ENCODE measurements at places on chromosomes 5 and 9.

- no peak for DNase-seq
Measured at GRCh38 chr5:29758986-29759421, 1434.5 kb upstream of the CDH6 start.

DNA sequence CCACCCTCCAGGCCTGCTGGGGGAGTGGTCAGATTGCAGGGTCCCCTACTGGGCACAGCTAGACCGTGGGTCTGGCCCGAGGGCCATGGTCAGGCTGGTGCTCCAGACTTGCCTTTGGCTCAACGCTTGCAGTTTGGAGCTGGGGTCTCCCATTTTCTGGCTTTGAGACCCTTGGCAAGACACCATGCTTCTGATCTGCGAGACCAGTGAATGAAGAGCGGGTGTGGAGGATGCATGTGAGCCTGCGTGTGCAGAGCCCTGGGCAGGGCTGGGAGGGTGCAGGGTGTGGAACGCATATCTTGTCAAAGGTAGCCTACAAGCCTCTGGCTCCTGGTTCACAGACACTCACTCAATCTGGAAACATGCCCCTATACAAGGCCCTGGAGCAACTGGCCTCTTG lies 6.1 kb upstream of the MRNIP start:
- DNase-seq, result no peak

GRCh38 chr9:126702151-126703001 lies 88.6 kb downstream of the LMX1B start:
- no peak for DNase-seq

- peak; percentile 72 for DNase-seq
Measured at GRCh38 chr5:72237415-72237814, 82.6 kb downstream of the MRPS27 start.

DNA sequence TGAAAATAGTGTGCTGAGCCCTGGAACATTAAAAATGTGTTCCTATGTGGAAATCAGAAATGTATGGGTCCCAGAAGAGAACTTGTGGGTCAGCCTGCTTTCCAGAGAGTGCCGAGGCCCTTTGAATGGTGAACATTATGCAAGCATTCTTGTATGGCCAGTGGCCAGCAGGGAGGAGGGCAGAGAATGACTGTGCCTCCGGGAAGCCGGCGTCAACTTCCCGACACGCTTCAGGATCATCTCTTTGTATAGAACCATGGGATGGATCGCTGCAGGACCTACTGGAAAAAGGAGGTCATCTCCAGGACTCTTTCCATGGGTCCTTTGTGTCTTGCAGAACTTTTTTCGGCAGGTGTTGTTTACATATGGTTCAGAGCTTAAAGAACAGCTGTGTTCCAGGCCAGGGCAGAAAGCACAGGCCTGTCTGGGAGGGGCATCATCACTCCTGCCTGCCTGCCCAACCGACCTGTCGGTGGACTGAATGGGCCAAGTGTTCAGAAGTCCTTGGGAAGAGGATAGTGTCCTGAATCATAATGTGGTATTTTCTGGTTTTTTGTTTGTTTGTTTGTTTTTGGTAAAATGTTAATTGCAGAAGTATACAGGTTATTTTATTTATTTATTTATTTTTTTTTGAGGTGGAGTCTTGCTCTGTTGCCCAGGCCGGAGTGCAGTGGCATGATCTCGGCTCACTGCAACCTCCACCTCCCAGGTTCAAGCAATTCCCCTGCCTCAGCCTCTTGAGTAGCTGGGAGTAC lies 9.0 kb downstream of the PRRC2B start:
- peak; percentile 86 for DNase-seq

GRCh38 chr5:130136300-130136699 lies 232.0 kb downstream of the CHSY3 start:
- peak; percentile 23 for DNase-seq

DNA sequence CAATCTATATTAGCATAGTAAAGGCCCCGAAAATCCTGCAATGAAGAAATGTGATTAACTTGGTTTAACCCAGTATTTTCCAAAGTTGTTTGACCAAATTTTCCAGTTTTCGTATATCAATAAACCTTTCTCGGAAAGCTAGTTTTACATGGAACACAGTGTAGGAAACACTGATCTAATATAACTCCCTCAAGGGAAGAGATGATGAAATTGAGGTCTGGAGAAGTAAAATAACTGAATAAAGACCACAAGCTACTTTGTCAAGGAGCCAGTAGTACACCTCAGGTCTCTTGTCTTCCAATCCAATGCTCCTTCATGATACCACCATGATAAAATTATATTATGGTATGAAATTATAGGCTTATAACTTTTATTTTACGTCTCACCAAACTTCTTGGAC lies 118.1 kb upstream of the TARS1 start:
- no peak for DNase-seq

DNA sequence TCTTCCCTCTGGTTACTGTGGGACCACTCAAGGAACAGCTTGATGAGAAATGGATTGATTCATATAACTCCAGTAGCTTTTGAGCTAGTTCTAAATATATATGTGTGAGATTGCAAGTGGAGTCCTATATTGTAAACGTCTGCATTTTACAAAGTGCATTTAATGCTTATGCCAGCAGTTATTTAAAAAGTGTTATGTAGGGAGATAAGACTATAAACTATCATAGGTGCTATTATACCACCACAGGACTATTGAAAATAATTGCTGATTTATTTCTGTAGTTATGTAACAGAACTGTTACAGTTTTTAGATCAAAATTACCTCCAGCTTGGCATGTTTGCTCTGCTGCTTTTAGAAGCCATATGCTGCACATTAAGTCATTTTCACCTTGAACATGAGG lies 36.2 kb downstream of the PTCD2 start:
- DNase-seq, result no peak

DNA sequence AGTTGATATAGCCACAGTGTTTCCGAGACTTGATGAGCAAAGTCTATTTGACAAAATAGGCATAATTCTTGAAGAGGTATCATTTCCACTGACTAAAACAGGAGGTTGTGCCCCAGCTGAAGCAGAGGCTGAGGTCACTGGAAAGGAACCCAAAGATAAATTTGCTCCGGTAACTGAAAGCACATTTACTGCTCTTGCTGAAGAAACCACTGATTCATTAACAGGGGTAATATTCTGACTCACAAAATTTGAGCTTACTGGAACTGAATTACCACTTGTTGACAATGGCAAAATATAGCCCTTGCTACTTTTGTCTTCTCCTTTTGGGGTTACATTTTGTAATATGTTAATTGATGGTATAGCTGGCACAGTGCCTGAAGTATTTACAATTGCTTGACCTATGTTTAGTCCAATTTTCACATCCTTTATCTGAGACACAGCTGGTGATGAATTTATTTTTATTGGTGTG lies 30.2 kb downstream of the MLANA start:
- DNase-seq, result no peak

- DNase-seq, result peak; percentile 87
Measured at GRCh38 chr5:74186356-74187315, 453.9 kb downstream of the ENC1 start.

GRCh38 chr9:124285490-124285889 lies 27.7 kb downstream of the NEK6 start:
- DNase-seq, result no peak
